NCI-H1417 (cell line): ENCODE measurements at places on chromosomes 7 and 10.

- no peak for DNase-seq
Observed at GRCh38 chr7:93119191-93119905, 1.6 kb upstream of the SAMD9 start.

DNA sequence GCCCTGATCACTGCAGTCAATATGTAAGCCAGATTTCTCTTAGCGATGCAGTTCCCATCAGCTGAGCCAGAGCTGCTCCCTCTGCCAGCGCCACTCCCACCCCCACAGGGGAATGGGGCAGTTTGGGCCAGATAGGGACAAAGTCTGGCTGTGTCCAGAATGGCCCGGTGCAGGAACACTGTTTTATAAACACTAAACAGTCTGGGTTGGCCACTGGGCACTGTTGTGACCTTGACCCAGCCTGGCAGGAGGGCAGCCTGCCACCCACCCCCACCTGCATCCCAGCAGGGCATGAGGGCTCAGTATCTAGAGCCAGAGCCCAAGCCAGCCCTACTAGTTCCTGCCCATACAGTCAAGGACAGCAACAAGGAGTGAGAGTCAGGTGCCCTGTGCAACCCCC, 1.3 kb downstream of the OGDHL start:
- DNase-seq, result no peak

DNA sequence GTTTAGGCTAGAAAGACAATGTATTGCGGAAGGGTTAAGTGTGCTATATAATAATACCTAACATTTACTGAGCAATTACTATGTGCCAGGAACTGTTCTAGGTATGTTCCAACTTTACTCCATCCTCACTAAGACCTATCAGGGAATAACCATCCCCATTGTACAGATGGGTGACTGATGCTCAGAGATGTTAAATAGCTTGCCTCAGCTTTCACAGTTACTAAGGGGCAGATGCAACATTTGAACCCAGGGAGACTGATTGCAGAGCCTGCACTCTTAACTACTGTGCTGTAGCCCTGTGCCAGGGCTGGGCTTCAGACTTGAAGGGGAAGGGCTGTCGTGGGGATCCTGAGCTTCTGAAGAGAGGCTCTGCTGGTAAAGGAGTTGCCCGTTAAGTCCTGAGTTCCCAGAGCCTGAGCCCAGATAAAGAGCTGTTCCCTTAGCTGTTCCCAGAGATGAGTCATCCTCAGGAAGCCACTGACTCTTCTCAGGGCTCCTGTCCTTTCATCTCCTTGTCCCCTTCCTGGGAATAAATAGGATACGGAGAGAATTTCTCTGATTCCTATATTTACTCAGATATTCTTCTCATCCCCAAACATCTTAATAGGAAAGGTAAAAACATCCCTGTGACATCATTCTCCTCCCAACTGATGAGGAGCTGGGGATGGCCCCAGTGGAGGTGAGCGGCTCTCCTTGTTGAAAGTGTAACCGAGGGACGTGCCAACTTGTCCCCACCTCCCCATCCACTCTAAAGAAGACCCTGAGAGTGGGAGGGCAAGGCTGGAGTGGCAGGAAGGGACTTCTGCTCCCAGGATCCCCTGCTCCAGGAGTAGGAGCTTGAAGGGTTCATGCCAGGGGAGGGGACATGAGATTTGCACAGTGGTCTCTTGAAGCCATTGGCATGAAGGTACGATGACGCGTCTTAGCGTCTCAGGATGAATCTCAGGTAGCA, 28.0 kb upstream of the HABP2 start:
- DNase-seq, result no peak

GRCh38 chr7:98110249-98111022, 3.8 kb downstream of the LMTK2 start:
- DNase-seq, result peak; percentile 64

GRCh38 chr7:155741082-155741481, 71.2 kb downstream of the SHH start:
- DNase-seq, result no peak

- no peak for DNase-seq
Observed at GRCh38 chr10:20281579-20281978, 465.3 kb downstream of the PLXDC2 start.
